Suppressor macrophage (primary cell): ENCODE measurements at places on chromosomes 16 and 17.

DNA sequence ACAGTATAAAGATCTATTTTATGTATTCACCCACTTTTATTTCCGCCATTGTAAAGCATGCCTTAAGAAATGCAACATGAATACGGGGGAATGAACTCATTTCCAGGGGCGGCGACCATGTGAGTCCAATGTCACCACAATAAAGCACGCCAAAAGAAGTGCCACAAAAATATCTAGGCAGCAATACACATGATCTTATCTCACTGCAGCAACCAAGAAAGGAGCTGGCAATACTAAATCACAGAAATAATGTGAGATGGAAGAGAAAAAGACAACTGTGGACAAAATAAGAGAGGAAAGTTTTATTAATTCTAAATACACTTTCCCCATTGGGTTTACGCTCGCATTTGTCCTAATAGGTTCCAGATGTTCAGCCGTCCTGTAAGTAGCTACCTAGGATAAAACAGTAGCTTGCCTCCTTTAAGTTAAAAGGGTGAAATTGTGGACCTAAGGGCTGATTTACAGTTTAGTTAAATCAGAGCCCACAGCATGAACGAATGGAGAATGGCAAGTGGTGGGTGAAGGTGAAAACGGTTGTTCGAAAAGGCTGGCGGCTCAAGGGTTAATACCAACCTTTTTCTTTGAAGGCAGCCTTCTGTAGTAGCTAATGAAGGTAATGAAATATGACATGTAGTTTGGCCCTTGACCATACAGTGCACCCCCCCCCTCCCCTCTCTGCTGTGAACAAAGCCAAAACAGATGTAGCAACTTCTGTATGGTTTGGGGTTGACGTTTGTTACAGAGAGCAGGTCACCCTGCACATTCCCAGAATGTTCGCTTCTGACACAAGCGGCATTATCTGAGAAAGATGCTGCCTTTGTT lies 504.2 kb upstream of the PSMD7 start:
- DNase-seq = no peak

DNA sequence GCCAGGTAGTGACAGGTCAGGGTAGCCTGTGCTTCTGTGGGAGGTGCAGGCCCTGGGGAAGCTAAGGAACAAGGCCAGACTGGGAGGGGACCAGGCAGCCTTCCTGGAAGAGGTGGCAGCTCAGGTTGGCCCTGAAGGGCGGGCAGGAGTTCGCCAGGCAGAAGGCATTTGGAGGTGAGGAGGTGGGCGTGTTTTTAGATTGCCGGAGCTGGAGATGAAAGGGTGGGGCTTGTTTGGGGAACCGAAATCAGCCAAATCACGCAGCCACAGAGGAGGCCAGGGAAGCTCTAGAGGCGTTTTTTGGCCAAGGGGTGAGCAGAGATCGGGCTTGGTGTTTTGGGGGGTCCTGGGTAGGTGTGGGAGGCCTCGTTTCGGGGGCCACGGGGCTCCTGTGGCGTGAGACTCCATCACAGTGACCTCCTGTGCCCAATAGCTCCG lies 7.6 kb downstream of the ADCY7 start:
- peak; percentile 67 for DNase-seq

DNA sequence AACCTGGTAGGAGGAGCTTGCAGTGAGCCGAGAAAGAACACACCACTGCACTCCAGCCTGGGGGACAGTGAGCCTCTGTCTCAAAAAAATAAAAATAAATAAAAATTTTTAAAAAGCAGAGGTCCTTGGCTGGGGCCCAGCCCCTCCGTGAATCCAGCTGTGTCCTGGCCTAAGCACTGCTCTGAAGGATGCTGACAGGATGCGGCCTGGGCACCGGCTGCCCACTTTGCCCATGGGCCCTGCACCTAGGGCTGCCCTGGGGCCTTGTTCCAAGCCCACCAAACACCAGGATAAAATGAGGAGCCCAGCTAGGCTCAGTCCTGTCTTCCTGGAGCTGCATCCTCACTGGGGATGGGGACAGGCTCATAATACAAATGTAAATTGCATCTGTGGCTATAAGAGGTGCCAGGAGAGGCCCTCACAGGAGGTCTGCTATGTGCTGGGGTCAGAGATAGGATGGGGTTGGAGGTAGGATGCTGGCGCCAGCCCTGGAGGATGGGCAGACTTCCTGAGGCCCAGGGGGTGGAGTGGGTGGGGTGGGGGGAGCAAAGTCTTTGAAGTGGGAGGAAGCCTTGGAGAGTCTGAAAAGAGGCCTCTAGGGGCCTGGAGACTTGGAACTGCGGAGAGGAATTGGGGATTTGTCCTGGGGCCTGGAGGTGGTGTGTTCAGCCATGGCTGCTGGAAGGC lies 6.2 kb downstream of the C16orf89 start:
- DNase-seq = no peak

DNA sequence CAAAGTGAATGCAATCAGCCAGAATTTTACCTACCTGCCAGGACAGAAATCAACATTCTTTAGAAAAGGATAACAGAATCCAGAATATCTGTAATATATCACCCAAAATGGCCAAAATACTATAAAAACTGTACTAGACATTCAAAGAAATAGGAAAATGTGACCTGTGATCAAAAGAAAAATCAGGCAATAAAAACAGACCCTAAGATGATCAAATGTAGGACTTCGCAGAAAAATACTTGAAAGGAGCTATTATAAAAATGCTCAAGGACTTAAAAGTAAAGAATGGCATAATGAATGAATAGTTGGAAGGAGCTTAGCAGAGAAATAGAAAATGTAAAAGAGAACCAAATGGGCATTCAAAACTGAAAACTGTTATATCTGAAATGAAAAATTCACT lies 4.1 kb downstream of the LPCAT2 start:
- DNase-seq = no peak

DNA sequence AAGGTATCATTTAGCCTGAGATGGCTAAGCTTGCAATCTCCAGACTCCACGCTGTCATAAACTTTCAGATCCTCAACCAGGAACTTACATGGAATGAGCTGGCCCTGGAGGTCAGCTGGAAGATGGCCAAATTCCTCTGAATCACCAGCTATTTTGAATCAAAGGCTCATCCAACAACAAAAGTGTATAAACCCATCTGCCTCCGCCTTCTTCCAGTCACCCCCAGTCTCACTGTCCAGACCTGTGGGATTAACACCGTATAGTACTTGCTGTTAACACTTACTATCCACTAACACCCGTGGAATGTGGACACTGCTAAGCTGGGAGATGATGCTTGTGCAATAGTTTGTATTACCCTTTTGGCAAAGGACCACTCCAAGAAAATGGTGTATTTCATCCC lies 1.9 kb upstream of the LCMT1 start:
- DNase-seq = peak; percentile 89

DNA sequence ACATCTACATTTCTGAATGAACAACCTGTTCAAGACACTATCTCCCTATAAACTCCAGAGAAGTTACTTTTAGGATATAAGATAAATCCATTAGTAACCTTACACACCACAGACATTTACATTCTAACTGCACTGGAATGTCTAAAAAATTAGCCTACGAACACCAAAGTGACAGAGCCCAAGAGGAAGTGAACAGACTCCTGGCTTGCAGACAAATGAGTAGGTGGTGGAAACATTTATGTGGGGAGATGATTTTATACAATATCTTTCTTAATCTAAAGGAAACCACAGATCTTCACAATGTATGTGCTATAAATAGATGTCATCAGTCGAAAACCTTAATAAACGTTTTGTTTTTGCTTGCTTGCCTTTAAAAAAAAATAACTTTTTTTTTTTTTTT lies 18.8 kb downstream of the ZNF652 start:
- peak; percentile 79 for DNase-seq
